GM23248 (cell line): ENCODE measurements at places on chromosomes 11 and 22. TPM values are rescaled to one million over a fixed set of nuclear protein-coding genes. Genes with fewer than 3 reads are reported as not detected.

BUD13 gene
- 6.3 and 7.7 TPM in 2 replicates for polyA plus RNA-seq

BAIAP2L2 gene
- 13.2 and 13.4 TPM in 2 replicates for polyA plus RNA-seq

NXPE2 gene
- 0.13 TPM in 1 of 2 replicates, not detected in the other for polyA plus RNA-seq

FIBIN gene
- 42.2 and 45.8 TPM in 2 replicates for polyA plus RNA-seq

TRIM51 gene
- not detected in 2 replicates for polyA plus RNA-seq

OR51B4 gene
- not detected in 2 replicates for polyA plus RNA-seq

SOX6 gene
- 0.37 and 0.49 TPM in 2 replicates for polyA plus RNA-seq

OR4P4 gene
- polyA plus RNA-seq: not detected in 2 replicates

FAM180B gene
- polyA plus RNA-seq: not detected in 2 replicates

- DNase-seq: no peak
Observed at GRCh38 chr22:42865536-42865935, 8.5 kb upstream of the ARFGAP3 start.

DNA sequence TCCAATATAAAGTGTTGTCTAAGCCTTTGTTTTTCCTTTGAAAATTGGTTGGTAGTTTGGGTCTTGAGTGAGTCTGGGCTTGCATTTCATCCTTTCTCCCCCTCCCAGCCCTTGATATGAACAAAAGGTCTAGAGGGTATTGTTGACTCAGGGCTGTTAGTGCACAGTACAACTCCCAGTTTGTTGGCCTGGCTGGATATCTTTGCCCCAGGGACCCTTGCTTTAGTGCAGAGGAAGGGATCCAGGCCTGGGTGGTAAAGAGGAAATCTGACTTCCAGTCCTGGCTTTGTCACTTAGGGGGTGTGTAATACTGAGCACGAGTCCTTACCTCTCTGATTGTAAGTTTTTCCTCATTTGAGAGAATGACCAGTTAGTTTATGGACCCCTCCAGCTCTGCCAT is 330.4 kb downstream of the TMEM135 start:
- DNase-seq: no peak

DNA sequence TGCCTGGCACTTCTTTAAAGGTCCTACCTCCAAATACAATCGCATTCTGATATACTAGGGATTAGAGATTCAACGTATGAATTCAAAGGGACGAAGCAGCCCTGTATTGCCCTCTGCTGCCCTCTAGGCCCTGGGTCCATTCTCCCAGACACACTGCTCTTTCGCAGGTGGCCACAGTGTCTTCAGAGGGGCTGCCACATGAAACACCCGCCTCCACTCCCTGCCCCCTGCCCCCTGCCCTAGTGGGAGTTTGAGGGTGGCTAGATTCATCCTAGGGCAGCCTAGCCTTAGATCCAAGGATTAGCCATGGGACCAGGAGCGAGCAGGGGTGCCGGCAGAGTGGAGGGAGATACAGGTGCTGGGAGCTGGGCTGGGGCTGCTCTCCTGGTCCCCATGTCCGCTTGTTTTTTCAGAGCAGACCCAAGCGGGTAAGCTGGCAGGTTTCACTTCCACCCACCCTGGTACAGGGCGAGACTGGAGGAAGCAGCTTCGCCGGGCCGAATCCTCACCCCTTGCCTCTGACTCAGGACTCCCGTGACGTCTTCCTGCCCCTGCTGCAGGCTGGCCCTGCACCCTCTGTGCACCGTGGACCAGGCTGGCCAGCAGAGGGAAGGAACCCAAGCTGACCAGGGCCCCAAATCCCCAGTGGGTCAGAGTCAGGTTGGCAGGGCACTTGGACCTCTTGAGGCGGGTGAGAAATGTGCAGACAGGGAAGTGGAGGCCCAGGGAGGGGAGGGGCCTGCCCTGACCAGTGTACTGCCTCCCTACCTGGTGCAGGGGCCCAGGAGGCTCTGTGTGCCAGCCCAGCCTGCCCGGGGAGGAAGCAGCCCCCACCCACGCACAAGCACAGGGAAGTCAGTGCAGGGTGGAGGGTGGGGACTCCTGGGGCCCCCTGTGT is 28.4 kb upstream of the HMOX1 start:
- peak; percentile 45 for DNase-seq

- peak; percentile 84 for DNase-seq
Observed at GRCh38 chr11:66070604-66071380, 720 bp downstream of the PACS1 start.

DNA sequence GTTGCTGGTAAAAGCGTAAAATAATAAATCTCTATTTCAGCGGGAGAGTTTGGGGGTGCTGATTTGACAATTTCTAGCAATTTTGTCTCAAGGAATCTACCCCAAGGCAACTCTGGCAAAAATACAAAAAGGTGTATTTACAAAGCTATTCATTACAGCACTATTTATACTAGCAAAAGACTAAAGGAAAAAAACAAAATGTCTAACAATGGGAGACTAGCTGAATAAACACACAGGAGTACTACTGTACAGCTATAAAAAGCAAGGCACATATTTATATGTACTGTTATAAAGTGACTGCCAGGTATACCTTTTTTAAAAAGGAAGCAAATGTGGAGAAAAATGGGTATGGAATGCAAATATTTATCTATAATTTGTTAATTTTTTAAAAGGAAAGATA is 32.7 kb downstream of the SLC35F2 start:
- no peak for DNase-seq

DNA sequence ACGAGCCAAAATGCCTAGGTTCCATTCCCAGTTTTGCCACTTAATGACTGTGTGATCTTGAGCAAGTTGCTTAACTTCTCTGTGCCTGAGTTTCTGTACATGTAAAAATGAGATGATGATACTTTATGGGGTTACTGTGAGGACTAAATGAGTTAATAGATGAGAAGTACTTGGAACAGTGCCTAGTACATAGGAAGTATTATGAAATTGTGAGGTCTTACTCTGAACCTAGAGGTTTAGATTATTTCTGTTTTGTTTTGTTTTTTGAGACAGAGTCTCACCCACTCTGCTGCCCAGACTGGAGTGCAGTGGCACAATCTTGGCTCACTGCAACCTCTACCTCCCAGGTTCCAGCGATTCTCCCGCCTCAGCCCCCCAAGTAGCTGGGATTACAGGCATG is 227.0 kb upstream of the POU2AF2 start:
- peak; percentile 15 for DNase-seq

DNA sequence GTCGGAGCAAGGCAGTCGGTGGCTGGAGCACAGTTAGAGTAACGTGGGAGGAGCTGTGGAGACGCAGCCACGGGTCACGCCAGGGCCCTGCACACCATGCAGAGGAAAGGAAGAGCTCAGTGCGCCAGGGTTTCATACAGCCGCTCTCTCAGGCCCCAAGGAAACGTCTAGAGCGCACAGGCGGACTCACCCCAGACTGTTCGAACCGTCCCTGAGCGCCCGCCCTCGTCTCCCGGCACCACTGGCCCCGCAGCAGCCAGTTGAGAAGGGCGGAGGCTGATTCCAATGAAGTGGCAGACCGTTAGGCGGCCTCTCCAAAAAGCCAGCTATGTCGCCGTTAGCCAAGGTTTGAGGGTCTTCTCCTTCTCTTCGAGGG is 483 bp upstream of the HYLS1 start:
- peak; percentile 72 for DNase-seq

GRCh38 chr22:43408009-43408408 is 3.8 kb upstream of the MPPED1 start:
- no peak for DNase-seq

DNA sequence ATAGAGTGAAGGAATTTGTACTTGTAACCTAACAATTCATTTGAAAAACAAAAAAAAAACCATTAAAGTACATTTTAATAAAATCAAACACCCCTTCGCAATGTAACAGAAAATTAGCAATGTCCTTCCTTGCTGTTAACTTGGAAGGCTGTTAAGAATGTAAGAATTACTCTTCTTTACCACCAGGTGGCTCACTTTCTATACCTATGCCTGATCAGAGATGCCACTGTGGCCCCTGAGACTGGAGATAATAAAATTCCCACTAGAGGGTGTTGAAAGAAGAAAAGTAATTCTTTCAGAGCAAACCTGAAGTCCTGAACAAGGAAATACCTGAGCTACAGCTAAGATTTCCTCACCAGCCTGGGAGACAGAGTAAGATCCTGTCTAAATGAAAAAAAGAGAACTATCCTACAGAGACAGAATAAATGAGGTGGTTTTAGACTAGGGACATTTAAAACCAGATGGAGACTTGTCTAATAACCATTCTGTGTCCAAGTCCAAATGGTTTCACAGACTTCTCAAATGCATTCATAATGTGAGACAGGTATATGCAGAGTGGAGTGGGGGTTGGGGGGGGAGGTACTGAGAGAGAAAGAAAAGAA is 1089.3 kb downstream of the FAM181B start:
- DNase-seq: peak; percentile 73

GRCh38 chr11:75849894-75850293 is 34.9 kb downstream of the UVRAG start:
- no peak for DNase-seq

- DNase-seq: peak; percentile 43
Observed at GRCh38 chr22:44192098-44192815, 11.5 kb downstream of the PARVG start.
